Activated CD4-positive, alpha-beta T cell treated with anti-CD3 and anti-CD28 coated beads, Interleukin-2, amount 50 U/mL, for 1 hour (primary cell): ENCODE measurements at places on chromosomes 6 and 20.

- DNase-seq, result no peak
Measured at GRCh38 chr20:38139977-38140753, 24.9 kb downstream of the TGM2 start.

DNA sequence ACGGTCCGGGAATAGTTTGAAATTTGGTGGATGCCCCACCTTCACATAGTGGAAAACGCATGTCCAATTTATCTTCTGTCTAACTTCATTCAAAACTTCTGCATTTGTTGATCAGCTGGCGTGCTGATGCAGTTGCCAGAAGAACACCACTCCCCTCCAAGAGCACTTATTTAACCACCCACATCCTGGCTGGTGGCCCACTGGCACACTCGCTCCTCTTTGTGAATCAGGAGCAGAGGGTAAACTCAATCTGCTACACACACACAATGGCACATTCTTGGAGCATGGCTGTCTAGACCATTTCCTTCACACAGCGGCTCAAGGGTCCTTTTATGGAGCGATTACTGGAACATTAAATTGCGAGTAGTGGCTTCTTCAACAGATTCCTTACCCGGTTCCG is 55.1 kb upstream of the CEP162 start:
- no peak for DNase-seq

- DNase-seq, result no peak
Measured at GRCh38 chr6:132139611-132140010, 188.4 kb upstream of the CCN2 start.

DNA sequence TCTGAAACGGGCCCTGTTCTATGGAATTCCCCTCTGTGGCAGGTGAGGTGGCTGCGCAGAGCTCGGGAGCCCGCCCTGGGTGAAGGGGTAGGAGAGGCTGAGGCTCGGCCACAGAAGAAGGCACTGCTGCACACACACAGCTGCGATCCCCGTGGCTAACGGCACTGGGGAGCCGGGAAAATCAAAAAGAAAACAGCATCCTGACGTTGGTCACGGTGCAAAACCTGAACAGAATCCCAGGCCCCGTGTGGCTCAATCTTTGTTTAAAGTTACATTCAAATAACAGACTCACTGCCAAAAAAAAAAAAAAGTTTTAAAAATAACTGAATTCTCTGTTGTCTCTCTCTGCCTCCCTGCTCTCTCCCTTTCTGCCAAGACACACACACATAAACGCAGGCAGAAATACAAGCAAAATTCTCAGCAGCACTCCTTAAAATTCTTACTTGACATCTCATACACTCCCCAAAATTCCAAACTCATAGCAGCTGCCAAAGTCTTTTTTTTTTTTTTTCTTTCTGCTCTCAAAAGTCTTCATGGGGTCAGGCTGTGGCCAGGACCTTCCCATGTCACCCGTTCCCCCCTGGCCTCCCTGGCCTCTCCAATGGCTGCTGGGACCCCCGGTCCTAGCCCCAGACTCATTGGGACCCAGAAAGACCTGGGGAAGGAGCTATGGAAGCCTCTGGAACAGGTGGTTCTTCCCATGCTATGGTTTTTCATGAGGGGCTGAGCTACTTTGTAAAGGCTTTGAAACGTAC is 248.8 kb downstream of the TTLL2 start:
- no peak for DNase-seq

DNA sequence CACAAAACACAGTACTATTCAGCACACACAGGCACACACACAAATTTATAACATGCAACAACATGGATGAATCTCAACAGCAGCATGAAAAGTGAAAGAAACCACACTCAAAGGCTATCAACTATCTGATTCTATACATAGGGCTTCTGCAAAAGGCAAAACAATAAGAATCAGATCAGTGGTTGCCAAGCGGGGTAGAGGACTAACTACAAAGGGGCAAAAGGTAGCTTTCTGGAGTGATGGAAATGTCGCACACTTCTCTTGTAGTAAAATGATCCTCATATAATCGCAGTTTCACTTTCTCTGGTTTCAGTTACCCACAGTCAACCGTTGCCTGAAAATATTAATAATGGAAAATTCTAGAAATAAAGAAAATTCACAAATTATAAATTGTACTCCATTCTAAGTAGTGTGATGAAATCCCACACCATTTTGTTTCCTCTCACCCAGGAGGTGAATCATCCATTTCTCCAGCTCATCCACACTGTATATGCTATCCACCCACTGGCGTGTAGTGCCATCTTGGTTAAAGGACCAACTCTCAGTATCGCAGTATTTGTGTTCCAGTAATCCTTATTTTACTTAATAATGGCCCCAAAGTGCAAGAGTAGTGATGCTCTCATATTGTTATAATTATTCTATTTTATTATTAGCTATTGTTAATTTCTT is 12.8 kb upstream of the PLN start:
- DNase-seq, result no peak

- no peak for DNase-seq
Measured at GRCh38 chr6:53466257-53466656, 78.6 kb downstream of the GCLC start.

- DNase-seq, result no peak
Measured at GRCh38 chr6:17483391-17484016, 90.1 kb downstream of the CAP2 start.

DNA sequence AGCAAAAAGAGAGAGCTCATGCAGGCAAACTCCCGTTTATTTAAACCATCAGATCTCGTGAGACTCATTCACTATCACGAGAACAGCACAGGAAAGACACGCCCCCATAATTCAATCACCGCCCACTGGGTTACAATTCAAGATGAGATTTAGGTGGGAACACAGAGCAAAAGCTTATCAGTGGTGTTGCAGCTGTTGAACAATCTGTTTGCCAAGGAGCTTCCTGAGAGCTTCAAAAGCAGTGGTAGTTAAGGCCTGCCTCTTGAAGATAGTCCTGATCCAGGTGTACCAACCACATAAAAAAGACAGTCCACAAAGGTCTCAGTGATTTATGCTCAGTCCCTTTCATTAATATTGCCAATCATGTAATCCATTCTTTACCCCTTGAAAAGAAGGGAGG is 269.4 kb upstream of the IRAK1BP1 start:
- no peak for DNase-seq

DNA sequence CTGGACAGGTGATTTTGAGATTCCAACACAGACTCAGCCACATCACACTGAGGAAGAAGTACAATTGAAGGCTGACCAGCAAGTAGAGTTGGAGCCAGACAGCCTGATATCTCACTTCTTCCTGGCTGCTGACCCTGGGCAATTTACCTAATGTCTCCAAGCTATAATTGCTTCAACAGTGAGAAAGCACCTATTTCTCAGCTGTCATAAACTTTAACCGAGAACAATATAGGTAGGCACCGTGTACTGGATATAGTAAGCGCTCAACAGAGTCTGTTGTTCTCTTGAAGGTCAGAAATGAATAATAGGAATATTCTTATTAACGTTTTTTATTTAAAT is 28.3 kb downstream of the STX7 start:
- no peak for DNase-seq

DNA sequence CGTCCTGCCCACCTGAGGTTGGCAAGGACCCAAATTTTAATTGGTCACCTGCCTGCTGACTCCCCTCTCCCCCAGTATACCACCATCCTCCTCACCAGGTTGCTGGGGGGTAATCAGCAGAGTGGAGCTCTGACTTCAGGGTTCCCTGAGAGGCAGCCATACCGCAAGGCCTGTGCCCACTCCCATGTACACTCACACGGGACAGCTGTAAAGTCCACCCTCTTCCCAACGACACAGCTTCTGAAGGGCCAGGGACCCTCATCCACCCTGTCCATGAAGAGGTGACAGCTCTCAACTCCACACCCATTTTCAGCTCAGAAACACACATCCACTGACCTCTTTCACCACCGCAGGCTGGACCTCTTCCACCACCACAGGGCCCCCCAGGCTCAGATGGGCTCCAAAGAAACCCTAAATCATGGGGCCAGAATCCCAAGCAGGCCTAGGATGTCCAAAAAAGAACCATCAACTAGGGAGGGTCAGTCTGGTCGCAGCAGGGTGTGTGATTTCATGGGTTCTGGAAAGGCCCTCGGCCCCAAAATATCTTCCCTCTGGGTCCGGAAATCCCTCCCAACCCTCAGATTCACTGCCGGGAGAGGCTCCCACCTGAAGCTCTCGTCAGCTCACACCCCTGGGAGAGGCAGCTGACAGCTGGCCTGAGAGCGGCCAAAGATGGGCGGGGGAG is 30.0 kb downstream of the TFEB start:
- no peak for DNase-seq

DNA sequence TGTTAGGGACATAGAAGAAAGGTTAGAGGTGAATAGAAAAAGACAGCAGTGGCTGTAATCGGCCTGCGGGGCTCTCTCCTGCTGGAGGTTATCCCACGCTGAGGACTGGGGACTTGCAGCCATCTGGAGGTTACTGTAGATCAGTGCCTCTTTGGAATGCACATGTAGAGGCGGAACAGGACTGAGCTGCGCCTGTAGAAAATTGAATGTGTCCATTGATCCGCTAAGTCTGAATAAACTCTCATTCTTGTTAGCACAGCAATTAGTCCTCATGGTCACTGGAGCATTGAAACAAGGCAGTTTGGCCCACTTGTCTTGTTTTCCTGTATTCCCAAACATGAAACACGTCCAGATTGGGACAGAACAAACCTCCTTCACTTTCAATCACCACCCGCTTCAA is 46.3 kb upstream of the F13A1 start:
- DNase-seq, result no peak

- DNase-seq, result no peak
Measured at GRCh38 chr6:91895599-91896285, 1308.9 kb upstream of the MAP3K7 start.

DNA sequence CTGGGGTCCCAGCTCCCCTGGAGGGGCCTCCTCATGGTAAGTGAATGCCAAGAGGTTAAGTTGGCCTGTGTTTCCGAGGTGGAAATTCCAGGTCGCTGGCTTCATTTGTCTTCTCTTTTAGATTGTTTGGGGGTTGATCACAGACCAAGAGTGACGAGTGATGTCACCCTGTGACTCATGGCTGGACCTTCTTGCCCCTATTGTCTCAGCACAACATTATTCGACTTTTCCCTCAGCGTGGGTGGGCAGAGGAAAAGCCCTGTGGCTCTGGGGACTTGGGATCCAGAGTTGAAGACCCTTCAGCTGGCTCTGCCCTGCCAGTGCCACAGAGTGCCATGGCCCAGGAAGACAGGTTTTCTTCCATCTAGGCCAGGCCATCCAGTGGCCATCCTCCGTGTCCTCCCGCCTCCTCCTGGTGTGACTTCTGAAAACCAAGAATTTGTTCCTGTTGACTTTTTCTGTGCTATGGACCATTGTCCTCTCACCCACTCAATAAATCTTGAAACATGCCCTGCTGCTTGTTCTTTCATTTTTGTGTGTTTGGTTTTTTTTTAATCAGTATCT is 15.4 kb upstream of the SNHG17 start:
- no peak for DNase-seq

DNA sequence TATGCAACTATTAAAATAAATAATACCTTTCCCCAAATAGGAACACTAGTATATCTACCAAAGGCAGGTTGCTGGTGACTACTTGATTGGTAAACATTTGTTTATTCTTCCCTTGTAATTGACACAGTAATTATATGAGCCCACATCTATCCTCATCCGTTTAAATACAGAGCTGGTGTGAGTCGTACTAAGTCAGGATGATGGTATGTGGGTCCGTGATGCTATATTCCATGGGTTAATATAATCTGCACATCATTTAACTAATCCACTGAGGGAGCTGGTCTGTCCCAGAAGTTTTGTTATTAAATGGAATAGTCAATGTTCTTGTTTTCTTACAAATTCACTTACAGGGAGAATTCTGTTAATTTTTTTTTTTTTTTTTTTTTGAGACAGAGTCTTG is 164.0 kb upstream of the AGPAT4 start:
- DNase-seq, result no peak

GRCh38 chr6:37303091-37303660 is 45.2 kb upstream of the TMEM217 start:
- no peak for DNase-seq

- DNase-seq, result no peak
Measured at GRCh38 chr6:149560736-149561135, 5.4 kb upstream of the GINM1 start.

- no peak for DNase-seq
Measured at GRCh38 chr6:2876210-2877056, 26.7 kb downstream of the SERPINB9 start.

GRCh38 chr6:77678048-77678447 is 25.2 kb downstream of the MEI4 start:
- no peak for DNase-seq

GRCh38 chr6:98824162-98824901 is 10.0 kb upstream of the POU3F2 start:
- DNase-seq, result no peak

DNA sequence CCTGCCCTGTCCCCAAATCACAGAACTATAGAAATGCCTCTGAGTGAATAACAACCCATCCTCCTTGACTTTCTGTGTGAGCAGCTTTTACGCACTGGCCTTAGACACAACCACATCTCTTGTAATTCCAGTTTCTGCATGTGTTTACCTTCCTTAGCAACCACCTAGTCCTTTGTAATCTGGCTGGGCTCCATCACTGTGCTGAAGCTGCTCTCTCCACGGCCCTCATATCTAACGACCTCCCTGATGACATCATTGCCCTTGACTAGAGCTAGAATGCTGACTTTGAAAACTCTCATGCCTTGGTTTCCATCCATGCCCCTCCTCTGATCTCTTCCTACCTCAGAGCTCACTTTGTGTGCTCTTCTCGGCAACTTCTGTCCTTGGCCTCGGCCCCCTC is 30.5 kb upstream of the GLP1R start:
- no peak for DNase-seq

GRCh38 chr6:167699141-167699931 is 127.4 kb upstream of the AFDN start:
- peak; percentile 25 for DNase-seq

DNA sequence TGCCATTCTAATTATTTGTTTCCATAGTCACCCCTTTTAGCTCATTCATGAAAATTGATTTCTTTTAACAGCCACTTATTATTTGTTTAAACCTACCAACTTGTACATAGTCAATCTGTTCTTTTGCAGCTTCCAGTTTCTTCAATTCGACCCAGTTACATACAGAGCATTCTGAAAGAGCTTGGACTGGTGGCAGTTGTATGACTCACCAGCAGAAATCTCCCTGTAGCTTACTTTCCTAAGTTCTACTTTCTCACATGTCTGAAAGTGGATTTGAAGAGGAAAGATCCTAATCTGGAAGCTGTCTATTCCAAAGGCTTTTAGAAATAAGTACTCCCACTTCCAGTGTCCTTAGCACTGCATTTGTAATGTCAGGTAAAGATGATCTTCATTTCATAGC is 447.9 kb downstream of the HTR1B start:
- DNase-seq, result no peak

DNA sequence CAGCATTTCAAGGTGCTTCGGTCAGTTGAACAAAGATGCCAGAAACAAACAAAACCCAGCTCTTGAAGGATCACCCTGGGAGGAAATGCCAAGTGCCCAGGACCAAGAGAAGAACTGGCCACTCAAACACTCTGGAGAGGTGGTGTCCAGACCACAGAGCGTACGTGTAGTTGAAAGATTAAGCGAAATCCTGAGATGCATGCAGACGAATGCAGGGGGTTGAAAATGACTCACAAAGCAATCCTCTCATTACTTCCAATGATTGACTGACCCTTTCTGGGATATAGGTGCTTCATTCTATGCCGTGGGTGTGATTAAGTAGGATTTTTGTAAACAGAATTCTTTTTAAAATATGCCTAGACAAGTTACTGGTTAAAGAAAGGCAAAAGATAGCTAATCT is 71.5 kb upstream of the ATXN1 start:
- DNase-seq, result no peak
